ENCODE measurements at places on chromosomes 3 and 15.

GRCh38 chr3:153768561-153769469 is 352.4 kb upstream of the ARHGEF26 start:
- DNase-seq: no peak

DNA sequence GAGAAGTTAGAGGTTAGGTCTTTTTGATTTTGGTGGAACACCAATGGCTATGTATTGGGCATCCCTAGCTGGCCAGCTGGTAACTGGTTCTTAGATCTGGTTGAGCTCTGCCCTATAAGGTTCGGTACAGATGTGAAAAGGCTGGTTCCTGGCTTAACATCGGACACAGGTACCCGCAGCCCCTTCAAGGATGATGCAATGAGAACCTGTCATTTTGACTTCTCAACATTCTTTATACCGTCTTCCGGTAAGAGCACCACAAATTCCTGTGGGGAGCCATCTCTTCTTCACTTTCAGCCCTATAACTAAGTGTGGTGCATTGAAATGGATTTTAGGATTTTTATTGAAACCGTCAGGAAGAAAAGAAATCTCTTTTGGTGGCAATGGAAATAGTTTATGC is 222.8 kb downstream of the ADAMTS9 start:
- DNase-seq: no peak

GRCh38 chr3:64467255-64467944 is 220.4 kb downstream of the ADAMTS9 start:
- no peak for DNase-seq

- DNase-seq: no peak
These were observed 485.3 kb downstream of the PDCD6IP start for GRCh38 chr3:34283751-34284150.

DNA sequence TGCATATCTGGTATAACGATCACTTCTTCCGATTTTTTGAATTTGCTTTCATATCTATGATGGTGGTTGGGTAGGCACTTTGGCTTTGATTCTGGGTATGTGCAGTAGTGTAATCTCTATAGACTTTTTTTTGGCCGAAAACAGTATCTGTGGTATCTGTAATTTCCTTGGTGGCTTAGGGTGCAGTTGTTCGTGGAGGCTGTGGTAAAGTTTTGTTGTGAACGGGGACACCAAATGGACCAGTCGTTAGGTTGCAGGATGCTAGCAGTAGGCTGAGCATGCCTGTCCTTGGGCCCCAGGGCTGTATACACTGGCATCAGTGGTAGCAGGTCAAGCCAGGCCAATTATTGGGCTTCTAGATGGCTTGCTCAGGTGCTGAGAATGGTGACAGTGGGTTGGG is 55.2 kb downstream of the CCDC66 start:
- no peak for DNase-seq
